Lower lobe of right lung (tissue), 2 donors: ENCODE measurements at places on chromosomes 1 and 21. TPM values are rescaled to one million over a fixed set of nuclear protein-coding genes. Genes with fewer than 3 reads are reported as not detected.
A peak's percentile ranks its signal among the peaks of the same experiment; 100 is the strongest.

GRCh38 chr1:211985556-211986264, 49.6 kb downstream of the INTS7 start:
- no peak overlapping the region for H3K27ac ChIP-seq
- no peaks in the 10 kb centered on the region for H3K27me3 ChIP-seq
- H3K4me1 ChIP-seq: no peaks in the 10 kb centered on the region
- no peak for DNase-seq
- peaks cover 24% of the 10 kb centered on the region for H3K36me3 ChIP-seq
- no peak overlapping the region for H3K4me3 ChIP-seq

DNA sequence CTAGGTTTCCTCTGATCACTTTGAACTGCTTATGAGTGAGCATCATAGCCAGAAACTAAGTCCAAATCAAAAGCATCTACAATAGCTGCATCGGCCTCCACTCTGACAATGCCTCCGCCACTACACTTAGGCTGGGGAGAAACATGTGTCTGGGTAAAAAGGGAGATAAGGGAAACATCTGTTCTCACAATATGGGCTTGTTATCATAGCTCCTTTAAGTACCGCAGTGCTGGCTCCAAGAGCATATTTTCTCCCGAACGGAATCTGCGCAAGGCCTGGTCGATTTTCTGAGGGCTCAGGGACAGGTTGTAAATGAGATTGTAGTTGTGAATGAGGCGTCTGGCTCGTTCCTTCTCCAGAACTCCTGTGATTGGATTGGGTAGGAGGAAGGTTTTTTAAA, 63.9 kb upstream of the CYP2J2 start:
- no peaks in the 10 kb centered on the region for H3K36me3 ChIP-seq
- H3K27me3 ChIP-seq: no peaks in the 10 kb centered on the region
- H3K4me3 ChIP-seq: no peak overlapping the region
- no peak for DNase-seq

DNA sequence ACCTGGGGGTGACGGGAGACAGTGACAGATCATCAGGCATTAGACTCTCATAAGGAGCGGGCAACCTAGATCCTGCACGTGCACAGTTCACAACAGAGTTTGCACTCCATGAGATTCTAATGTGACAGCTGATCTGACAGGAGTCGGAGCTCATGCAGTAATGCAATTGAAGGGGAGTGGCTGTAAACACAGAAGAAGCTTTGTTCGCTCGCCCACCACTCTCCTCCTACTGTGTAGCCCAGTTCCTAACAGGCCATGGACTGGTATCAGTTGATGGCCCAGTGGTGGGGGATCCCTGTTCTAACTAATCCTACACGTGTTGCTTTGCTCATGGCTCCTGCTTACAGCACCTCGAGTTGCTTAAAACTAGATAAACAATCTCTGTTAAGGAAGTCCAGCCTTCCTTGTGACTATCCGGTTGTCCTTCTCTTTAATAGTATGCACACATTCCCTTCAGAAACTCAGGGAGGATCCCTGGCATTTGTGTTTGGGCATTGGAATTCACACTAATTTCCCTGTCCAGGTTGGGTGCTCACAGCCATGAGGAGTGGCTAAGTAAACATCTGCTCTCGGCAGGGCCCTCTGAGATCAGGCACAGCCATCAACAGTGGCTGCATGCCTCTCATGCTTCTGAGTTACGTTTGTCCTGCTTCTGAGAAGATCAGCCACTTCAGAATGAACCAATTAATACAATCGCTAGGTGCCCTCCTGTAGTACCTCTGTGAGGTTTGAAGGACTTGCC, 21.1 kb upstream of the F3 start:
- H3K27ac ChIP-seq: peak overlapping the region; percentile 67
- H3K36me3 ChIP-seq: no peaks in the 10 kb centered on the region
- H3K27me3 ChIP-seq: no peaks in the 10 kb centered on the region

GRCh38 chr1:85406887-85407533, 57.9 kb downstream of the DDAH1 start:
- peak overlapping the region; percentile 51 for H3K27ac ChIP-seq
- no peak for DNase-seq
- H3K27me3 ChIP-seq: no peaks in the 10 kb centered on the region
- no peaks in the 10 kb centered on the region for H3K36me3 ChIP-seq
- H3K4me1 ChIP-seq: peaks cover 14% of the 10 kb centered on the region

GRCh38 chr1:26693599-26694572, 1.9 kb upstream of the ARID1A start:
- no peaks in the 10 kb centered on the region for H3K36me3 ChIP-seq
- DNase-seq: no peak
- no peaks in the 10 kb centered on the region for H3K27me3 ChIP-seq
- peaks cover 43% of the 10 kb centered on the region for H3K4me1 ChIP-seq
- H3K4me3 ChIP-seq: peak overlapping the region; percentile 69
- peak overlapping the region; percentile 95 for H3K27ac ChIP-seq

- H3K36me3 ChIP-seq: no peaks in the 10 kb centered on the region
- no peak overlapping the region for H3K27ac ChIP-seq
- peaks cover 10% of the 10 kb centered on the region for H3K4me1 ChIP-seq
- DNase-seq: no peak
These were observed 51.2 kb upstream of the CAPZB start for GRCh38 chr1:19536519-19536918.

GRCh38 chr21:45289134-45289533, 1.4 kb upstream of the POFUT2 start:
- H3K36me3 ChIP-seq: peaks cover 20% of the 10 kb centered on the region
- H3K4me1 ChIP-seq: peaks cover 40% of the 10 kb centered on the region
- DNase-seq: no peak
- H3K27me3 ChIP-seq: no peaks in the 10 kb centered on the region

DNA sequence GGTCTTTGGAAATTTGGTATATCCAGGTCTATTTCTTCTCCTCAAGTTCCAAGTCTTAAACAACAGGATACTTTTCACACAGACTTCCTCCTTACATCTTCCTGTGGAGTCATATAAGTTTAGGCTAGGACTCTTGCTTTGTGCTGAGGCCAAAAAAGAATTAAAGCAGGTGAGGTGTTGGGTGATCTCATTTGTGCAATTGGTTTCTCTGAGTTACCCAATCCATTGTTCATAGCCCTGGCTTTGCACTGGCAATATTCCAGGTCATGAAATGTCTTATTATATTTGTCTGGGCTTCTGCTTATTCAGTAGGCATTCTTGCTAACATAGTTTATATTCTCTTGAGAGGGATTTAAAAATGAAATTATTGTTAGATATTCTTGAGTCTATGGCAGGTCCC, 14.1 kb upstream of the KIAA0040 start:
- peaks cover 32% of the 10 kb centered on the region for H3K4me1 ChIP-seq
- H3K27me3 ChIP-seq: no peaks in the 10 kb centered on the region
- no peak for DNase-seq
- H3K36me3 ChIP-seq: no peaks in the 10 kb centered on the region

GRCh38 chr1:189787201-189787600, 690.5 kb downstream of the BRINP3 start:
- no peaks in the 10 kb centered on the region for H3K27me3 ChIP-seq
- no peaks in the 10 kb centered on the region for H3K4me1 ChIP-seq
- H3K36me3 ChIP-seq: no peaks in the 10 kb centered on the region
- DNase-seq: no peak
- H3K4me3 ChIP-seq: no peak overlapping the region

DNA sequence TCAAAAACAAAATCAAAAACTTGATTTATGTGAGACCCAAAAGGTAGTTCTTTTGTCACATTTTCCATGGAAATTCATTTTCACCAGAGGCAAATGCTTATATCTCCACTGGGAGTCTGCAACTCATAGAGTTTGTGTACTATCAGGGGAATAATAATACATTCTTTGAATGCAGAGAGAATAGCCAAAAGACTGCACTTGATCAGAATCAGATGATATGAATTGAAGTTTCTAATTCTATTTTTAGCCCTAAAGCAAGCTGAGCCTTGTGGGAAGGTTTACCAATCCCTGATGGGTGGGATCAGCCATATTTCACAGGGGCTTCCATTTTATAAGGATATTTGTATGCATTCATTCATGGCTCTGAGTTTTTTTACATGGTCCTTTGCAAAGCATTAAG, 49.6 kb downstream of the TSEN15 start:
- DNase-seq: no peak
- no peak overlapping the region for H3K27ac ChIP-seq
- H3K27me3 ChIP-seq: no peaks in the 10 kb centered on the region
- no peak overlapping the region for H3K4me3 ChIP-seq

DNA sequence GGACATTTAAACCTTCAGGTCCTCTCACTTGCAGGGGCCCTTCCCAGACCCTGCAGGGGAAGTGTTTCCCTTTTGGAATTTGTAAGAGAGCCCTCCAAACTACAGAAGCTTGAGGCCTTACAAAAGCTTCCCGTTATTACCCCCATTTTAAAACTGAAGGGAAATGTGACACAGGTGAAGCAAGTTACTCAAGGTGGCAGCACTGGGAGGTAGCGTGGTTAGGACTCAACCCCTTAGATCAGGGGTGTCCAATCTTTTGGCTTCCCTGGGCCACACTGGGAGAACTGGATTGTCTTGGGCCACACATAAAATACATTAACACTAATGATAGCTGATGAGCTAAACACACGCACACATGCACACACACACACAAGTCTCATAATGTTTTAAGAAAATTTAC, 15.8 kb upstream of the ZC3H12A start:
- H3K4me3 ChIP-seq: no peak overlapping the region
- H3K27me3 ChIP-seq: no peaks in the 10 kb centered on the region
- peaks cover 4% of the 10 kb centered on the region for H3K36me3 ChIP-seq
- DNase-seq: no peak
- H3K27ac ChIP-seq: no peak overlapping the region
- peaks cover 12% of the 10 kb centered on the region for H3K4me1 ChIP-seq

- H3K27me3 ChIP-seq: no peaks in the 10 kb centered on the region
- H3K36me3 ChIP-seq: peaks cover 54% of the 10 kb centered on the region
- H3K4me3 ChIP-seq: no peak overlapping the region
These were observed 16.2 kb downstream of the LAPTM5 start for GRCh38 chr1:30741239-30741894.

DNA sequence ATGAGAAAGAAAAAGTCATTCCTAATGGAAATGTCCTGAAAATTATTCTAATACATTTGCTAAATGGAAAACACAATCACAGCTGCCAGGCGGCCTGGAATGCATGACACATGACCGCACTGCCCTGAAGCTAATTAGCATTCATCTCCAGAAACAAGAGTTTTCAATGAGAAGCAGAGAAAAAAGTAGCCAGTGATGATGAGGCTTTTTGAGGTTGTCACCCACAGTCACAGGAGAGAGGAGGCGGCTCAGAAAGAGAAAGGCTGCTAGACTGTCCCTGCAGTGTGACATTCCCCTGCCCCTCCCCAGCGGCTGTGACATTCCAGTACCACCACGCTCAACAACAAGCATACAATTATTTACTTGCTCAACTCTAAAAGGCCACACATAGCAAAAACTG, 122.9 kb upstream of the KRTAP19-8 start:
- H3K36me3 ChIP-seq: no peaks in the 10 kb centered on the region
- no peaks in the 10 kb centered on the region for H3K27me3 ChIP-seq
- H3K4me1 ChIP-seq: peaks cover 3% of the 10 kb centered on the region
- no peak for DNase-seq
- no peak overlapping the region for H3K4me3 ChIP-seq
- H3K27ac ChIP-seq: no peak overlapping the region

- H3K4me3 ChIP-seq: no peak overlapping the region
- DNase-seq: no peak
- no peaks in the 10 kb centered on the region for H3K27me3 ChIP-seq
- H3K27ac ChIP-seq: no peak overlapping the region
- H3K4me1 ChIP-seq: no peaks in the 10 kb centered on the region
- peaks cover 37% of the 10 kb centered on the region for H3K36me3 ChIP-seq
These were observed 35.7 kb upstream of the CLSTN1 start for GRCh38 chr1:9859281-9860014.

DNA sequence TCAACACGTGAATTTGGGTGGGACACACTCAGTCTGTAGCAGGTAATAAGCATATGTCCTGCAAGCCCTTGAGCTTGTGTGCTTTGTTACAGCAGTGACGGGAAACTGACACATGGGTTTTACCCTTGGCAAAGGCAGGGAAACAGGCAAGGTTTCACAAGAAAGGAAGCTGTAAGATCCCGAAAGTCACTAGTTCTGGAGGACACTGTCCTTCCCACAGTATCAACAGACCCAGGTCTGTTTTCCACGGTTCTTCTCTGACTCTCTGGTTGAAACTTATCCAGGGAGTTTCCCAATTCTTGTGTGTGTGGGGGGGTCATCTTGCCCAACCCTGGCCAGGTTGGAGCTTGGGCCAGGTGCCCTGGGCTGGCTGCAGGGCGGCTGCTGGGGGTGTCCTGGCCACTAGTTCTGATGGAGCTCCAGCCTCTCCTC, 29.3 kb upstream of the ZBTB21 start:
- H3K4me1 ChIP-seq: peaks cover 15% of the 10 kb centered on the region
- H3K36me3 ChIP-seq: no peaks in the 10 kb centered on the region
- peak; percentile 49 for DNase-seq
- no peak overlapping the region for H3K4me3 ChIP-seq

- peak overlapping the region; percentile 9 for H3K4me3 ChIP-seq
- H3K27ac ChIP-seq: peak overlapping the region; percentile 76
- H3K36me3 ChIP-seq: peaks cover under 1% of the 10 kb centered on the region
- no peak for DNase-seq
- H3K4me1 ChIP-seq: peaks cover 17% of the 10 kb centered on the region
- H3K27me3 ChIP-seq: no peaks in the 10 kb centered on the region
These were observed 39.9 kb downstream of the AKNAD1 start for GRCh38 chr1:108817016-108817415.

- DNase-seq: no peak
- no peak overlapping the region for H3K4me3 ChIP-seq
- no peaks in the 10 kb centered on the region for H3K27me3 ChIP-seq
- peaks cover 9% of the 10 kb centered on the region for H3K4me1 ChIP-seq
These were observed 53.0 kb upstream of the ABCG1 start for GRCh38 chr21:42165901-42166300.

GRCh38 chr1:100930494-100930893, 34.6 kb downstream of the SLC30A7 start:
- no peak for DNase-seq
- H3K27me3 ChIP-seq: no peaks in the 10 kb centered on the region
- H3K36me3 ChIP-seq: peaks cover 11% of the 10 kb centered on the region
- peaks cover 5% of the 10 kb centered on the region for H3K4me1 ChIP-seq
- no peak overlapping the region for H3K4me3 ChIP-seq

DNA sequence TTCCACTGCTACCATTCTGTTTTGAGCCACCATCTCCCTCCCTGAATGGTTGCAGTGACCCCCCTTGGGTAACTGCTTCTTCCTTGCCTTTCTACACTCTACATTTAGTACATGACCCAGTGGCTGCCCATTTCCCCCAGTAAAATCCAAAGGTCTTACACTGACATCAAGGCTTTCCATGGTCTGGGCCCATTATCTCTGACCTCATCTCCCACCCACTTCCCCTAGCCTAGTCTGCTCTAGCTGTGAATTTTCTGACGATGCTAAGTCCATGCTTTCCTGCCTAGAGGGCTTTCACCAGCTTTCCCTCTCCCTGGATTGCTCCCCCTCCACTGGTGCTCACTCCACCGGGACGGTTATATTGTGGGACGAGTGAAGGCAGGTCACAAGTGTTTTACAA, 219.2 kb downstream of the RYR2 start:
- H3K27ac ChIP-seq: no peak overlapping the region
- H3K4me1 ChIP-seq: no peaks in the 10 kb centered on the region
- no peaks in the 10 kb centered on the region for H3K36me3 ChIP-seq
- H3K27me3 ChIP-seq: no peaks in the 10 kb centered on the region
- H3K4me3 ChIP-seq: no peak overlapping the region

Gene PADI1
- not detected for total RNA-seq

Gene DEGS1
- total RNA-seq: 72.0 TPM

Gene FTCD
- total RNA-seq: 1.5 TPM

Gene CRNN
- not detected for total RNA-seq

Gene MUTYH
- total RNA-seq: 23.7 TPM

Gene MR1
- 61.4 TPM for total RNA-seq

Gene CRYBG2
- 2.1 TPM for total RNA-seq

Gene MTF2
- 20.2 TPM for total RNA-seq

Gene ARHGEF10L
- 57.9 TPM for total RNA-seq

Gene FAM163A
- not detected for total RNA-seq
